ENCODE measurements at places on chromosomes 4 and X. TPM values are rescaled to one million over a fixed set of nuclear protein-coding genes. Genes with fewer than 3 reads are reported as not detected.

DNA sequence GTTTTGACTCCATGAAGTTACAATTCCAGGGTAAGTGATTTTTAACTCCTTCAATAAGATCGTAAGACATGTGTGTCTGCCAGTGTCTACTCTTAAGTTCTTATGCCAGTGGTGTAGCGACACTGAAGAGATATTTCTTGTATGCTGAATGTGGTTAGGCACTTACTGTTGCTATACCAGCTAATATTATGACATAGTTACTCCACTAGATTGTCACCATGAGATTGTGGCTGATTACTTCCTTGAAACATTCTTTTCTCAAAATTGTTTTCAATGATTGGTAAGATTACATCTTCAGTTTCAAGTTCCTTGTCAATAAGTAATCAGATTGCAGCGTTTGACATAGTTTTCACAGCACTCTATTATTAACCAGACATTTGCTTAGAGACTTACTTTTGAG, 60.6 kb upstream of the PAGE5 start:
- DNase-seq, result no peak

GRCh38 chrX:68696267-68696990, 49.0 kb downstream of the STARD8 start:
- no peak for DNase-seq

GRCh38 chr4:2831611-2832308, 11.9 kb upstream of the ADD1 start:
- no peak for DNase-seq

Gene RAB33A
- 0.87 TPM for total RNA-seq

- no peak for DNase-seq
Observed at GRCh38 chr4:134708616-134709015, 507.0 kb upstream of the PABPC4L start.

GRCh38 chr4:110229266-110229665, 30.9 kb upstream of the ELOVL6 start:
- no peak for DNase-seq

GRCh38 chr4:108533876-108534275, 86.5 kb upstream of the RPL34 start:
- no peak for DNase-seq

Gene NDP
- total RNA-seq, result not detected

DNA sequence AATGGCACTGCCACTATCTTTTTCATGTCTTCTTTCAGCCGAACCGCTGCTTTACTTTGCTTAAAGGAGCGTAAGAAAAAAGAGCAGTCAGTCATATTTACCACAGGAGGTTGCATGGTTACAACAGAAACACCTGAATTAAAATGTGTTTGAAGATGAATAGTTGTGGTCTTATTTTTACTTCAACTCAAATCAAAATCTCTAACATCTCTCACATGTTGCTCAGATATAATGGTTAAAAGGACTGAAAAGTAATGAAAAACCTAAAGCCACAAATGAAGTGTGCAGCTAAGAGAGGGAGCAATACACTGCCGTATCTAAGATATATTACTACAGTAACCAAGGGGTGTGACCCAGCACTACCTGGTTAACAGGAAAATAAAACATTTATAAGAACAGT, 27.4 kb downstream of the FAM13A start:
- DNase-seq, result no peak

DNA sequence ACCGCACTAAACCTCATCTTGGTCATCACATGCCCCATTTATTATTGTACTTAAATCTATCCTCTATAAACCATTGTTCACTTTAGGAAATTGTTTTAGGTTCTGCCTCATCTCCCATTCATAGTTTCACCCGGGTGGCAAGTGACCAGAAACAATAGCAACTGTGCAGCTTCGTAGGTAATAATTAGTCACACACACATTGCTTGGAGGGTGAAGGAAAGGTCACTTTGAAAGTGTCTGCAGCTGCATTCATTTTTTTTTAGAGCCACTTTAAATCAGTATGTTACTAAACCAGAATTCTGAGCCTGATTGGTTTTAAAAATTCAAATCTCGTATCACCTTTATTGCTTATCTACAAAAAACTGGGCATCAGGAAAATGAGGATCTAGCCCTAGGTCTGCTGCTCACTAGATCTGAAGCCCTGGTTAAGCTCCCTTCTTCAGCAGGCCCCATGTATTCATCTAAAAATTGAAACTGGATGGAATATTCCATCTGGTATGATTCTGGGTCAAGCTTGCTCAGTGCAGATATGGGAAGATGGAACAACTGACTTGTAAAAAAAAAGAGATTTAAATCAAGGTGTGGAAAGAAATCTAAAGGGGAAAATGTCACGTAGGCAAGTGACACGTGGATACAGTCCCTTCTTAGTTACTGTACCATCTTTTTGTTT, 62.4 kb downstream of the LIMCH1 start:
- DNase-seq, result no peak

- no peak for DNase-seq
Observed at GRCh38 chr4:40548256-40548655, 81.4 kb downstream of the RBM47 start.

- DNase-seq, result no peak
Observed at GRCh38 chrX:13411496-13412207, 91.8 kb upstream of the ATXN3L start.

Data from progenitor cell of endocrine pancreas (in vitro differentiated cells).